ENCODE measurements at places on chromosomes 12 and 14. TPM values are rescaled to one million over a fixed set of nuclear protein-coding genes. Genes with fewer than 3 reads are reported as not detected.
A peak's percentile ranks its signal among the peaks of the same experiment; 100 is the strongest.

DNA sequence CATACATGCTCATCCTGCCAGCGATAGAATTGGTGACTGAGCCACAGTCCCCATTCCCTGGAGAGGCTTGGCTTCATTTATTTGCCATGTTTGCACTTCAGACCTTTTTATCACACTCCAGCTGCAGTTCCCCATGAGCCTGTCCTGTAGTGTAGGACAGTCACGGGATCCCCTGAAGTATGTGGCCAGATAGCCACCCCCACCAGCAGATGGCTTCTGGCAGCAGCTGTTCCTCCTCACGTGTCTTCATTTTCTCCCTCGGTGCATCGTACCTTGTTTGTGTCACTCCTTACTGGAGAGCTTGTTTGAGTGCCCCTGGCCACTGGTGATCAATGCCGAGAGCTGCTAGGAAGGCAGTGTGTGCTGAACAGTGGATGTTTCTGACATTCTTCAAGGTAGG is 40.2 kb downstream of the UBE3B start:
- no peaks in the 10 kb centered on the region for H3K36me3 ChIP-seq
- no peak overlapping the region for H3K4me3 ChIP-seq
- DNase-seq: no peak
- no peaks in the 10 kb centered on the region for H3K4me1 ChIP-seq

DNA sequence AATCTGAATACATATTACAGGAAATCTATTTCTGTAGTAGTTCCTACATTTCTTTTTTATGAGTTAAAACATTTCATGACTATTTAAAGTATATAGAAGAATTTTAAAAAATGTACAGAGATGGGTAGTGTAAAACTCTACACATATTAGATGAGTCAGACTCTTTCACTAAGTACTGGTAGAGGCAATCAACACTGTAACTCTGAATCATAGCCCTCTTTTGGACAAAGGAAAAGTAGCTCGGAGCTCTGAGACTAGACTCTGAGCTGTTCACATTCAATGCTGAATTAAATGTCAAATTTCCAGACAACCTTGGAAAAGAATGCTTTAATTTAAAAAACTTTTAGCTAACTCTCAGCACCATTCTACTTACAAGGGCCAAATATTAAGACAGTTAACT is 3.4 kb downstream of the PTCSC3 start:
- H3K27me3 ChIP-seq: no peaks in the 10 kb centered on the region
- no peak overlapping the region for H3K27ac ChIP-seq
- no peaks in the 10 kb centered on the region for H3K36me3 ChIP-seq
- peaks cover 15% of the 10 kb centered on the region for H3K4me1 ChIP-seq

TSPAN8 gene
- not detected for total RNA-seq

GRCh38 chr14:65531148-65531547 is 118.6 kb downstream of the FUT8 start:
- no peaks in the 10 kb centered on the region for H3K36me3 ChIP-seq
- H3K27ac ChIP-seq: no peak overlapping the region
- no peak for DNase-seq
- H3K4me3 ChIP-seq: no peak overlapping the region
- no peaks in the 10 kb centered on the region for H3K27me3 ChIP-seq

GRCh38 chr14:30907659-30908057 is 33.3 kb downstream of the COCH start:
- H3K4me1 ChIP-seq: no peaks in the 10 kb centered on the region
- no peak for DNase-seq
- no peaks in the 10 kb centered on the region for H3K27me3 ChIP-seq
- peaks cover 9% of the 10 kb centered on the region for H3K36me3 ChIP-seq
- H3K27ac ChIP-seq: no peak overlapping the region

- DNase-seq: no peak
- H3K27ac ChIP-seq: no peak overlapping the region
- no peaks in the 10 kb centered on the region for H3K27me3 ChIP-seq
Measured at GRCh38 chr12:11130999-11131398, 3.4 kb downstream of the TAS2R30 start.

- DNase-seq: no peak
- no peaks in the 10 kb centered on the region for H3K27me3 ChIP-seq
- H3K4me1 ChIP-seq: no peaks in the 10 kb centered on the region
Measured at GRCh38 chr14:73211251-73212040, 25.9 kb upstream of the PAPLN start.

PSMB5 gene
- total RNA-seq: 229 TPM

DNA sequence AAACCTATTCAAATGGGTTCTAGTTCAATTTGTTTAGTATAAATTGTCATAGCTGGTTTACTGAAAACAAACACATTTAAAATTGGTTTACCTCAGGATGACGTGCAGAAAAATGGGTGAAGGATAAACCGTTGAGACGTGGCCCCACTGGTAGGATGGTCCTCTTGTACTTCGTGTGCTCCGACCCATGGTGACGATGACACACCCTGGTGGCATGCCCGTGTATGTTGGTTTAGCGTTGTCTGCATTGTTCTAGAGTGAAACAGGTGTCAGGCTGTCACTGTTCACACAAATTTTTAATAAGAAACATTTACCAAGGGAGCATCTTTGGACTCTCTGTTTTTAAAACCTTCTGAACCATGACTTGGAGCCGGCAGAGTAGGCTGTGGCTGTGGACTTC is 8.3 kb downstream of the CALM1 start:
- peaks cover 19% of the 10 kb centered on the region for H3K4me1 ChIP-seq
- DNase-seq: no peak
- peaks cover 51% of the 10 kb centered on the region for H3K36me3 ChIP-seq
- H3K27ac ChIP-seq: no peak overlapping the region
- no peaks in the 10 kb centered on the region for H3K27me3 ChIP-seq

GRCh38 chr12:94595152-94595551 is 55.2 kb downstream of the TMCC3 start:
- no peak for DNase-seq
- H3K36me3 ChIP-seq: no peaks in the 10 kb centered on the region
- H3K4me3 ChIP-seq: no peak overlapping the region
- no peaks in the 10 kb centered on the region for H3K4me1 ChIP-seq

DNA sequence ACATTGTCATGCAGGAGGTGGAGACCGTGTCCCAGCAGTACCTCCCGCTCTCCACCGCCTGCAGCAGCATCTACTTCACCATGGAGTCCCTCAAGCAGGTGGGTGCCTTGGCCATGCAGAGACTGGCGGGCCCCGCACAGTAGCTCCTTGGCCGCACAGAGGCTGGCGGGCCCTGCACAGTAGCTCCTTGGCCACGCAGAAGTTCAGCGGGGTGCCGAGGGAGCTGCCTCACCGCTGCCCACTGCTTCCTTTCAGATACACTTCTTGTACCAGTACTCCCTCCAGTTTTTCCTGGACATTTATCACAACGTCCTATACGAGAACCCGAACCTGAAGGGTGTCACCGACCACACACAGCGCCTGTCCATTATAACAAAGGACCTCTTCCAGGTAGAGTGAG is 47.7 kb downstream of the HSP90AA1 start:
- H3K36me3 ChIP-seq: peaks cover 71% of the 10 kb centered on the region
- H3K27me3 ChIP-seq: no peaks in the 10 kb centered on the region
- H3K27ac ChIP-seq: no peak overlapping the region
- no peak for DNase-seq

RND1 gene
- 10.4 TPM for total RNA-seq

- no peak for DNase-seq
- H3K4me1 ChIP-seq: no peaks in the 10 kb centered on the region
- H3K27ac ChIP-seq: no peak overlapping the region
Measured at GRCh38 chr14:70901269-70901668, 6.0 kb upstream of the PCNX1 start.

KRT6A gene
- not detected for total RNA-seq

DNA sequence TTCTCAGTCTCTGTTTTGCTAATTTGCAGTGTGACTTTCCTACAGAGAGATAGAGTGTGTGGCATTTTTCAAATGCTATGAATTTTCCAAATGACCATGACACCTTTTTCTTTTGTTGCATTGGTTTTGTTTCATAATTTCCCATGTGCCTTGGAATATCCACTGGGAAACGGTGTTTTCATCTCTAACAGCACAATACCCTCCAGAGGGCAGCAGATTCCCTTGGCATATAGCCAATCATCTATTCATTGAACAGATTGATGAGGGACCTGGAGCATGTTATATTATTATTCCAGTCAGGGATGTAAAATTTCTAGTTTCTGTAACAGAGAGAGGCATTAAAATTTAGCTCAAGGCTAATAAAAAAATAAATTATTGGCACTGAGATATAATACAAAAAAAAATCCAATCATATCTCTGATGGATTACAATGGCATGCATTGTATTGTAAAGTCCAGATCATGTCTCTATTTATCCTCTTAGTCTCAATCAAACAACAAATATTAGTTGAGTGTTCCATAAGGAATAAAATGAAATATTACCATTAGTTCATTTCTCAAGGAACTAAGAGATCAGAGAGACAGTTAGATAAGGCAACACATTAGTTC is 29.6 kb upstream of the NTN4 start:
- H3K27me3 ChIP-seq: no peaks in the 10 kb centered on the region
- H3K4me1 ChIP-seq: no peaks in the 10 kb centered on the region
- H3K4me3 ChIP-seq: no peak overlapping the region
- no peaks in the 10 kb centered on the region for H3K36me3 ChIP-seq

DNA sequence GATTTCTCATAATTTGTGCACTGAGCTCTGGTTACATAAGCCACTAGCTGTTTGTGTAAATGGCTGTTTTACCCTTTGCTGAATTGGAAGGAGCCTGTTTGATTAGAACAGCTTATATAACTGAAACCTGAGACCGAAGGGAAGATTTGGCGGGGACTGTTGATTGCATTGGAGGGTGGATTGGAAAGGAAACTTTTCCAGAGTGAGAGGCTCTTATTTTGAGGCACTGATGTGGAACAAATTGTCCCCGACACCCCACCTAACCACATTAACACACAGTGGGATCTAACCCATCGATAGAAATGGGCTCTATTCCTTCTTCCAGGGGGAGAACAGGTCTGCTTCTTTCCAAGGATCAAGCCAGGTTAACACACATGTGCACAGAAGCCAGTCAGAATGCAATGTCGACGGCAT is 51.7 kb downstream of the TMEM30B start:
- no peak for DNase-seq
- no peaks in the 10 kb centered on the region for H3K36me3 ChIP-seq
- H3K27ac ChIP-seq: 0 out of 2 replicates have a peak overlapping the region, but pooled peaks have one; percentile 59

- H3K27ac ChIP-seq: no peak overlapping the region
- H3K36me3 ChIP-seq: no peaks in the 10 kb centered on the region
- no peak for DNase-seq
Measured at GRCh38 chr12:42323856-42324255, 2.0 kb downstream of the ZCRB1 start.

- H3K4me3 ChIP-seq: no peak overlapping the region
- no peaks in the 10 kb centered on the region for H3K36me3 ChIP-seq
- no peak overlapping the region for H3K27ac ChIP-seq
- H3K4me1 ChIP-seq: no peaks in the 10 kb centered on the region
- no peaks in the 10 kb centered on the region for H3K27me3 ChIP-seq
- no peak for DNase-seq
Measured at GRCh38 chr12:80659512-80660063, 47.8 kb upstream of the MYF6 start.

DNA sequence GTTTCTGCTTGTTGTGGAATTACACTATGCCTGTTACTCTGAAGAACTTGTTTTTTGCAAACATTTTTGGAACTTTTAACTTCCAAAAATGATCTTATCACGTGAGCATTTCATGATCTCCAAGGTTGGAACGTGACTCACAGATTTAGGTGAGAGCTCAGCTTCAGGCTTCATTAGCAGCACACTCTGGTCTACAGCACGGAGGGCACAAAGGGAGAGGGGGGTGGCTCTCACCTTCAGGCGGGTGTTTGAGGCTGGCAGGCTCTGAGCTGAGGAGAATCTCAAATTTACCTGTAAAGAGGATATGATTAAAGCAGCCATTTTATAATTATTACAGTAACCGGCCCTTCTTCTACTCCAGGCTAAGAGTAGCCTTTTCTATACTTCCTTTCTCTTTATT is 45.3 kb upstream of the PZP start:
- no peak for DNase-seq
- H3K27ac ChIP-seq: no peak overlapping the region
- H3K4me1 ChIP-seq: peaks cover 9% of the 10 kb centered on the region
- no peak overlapping the region for H3K4me3 ChIP-seq
- no peaks in the 10 kb centered on the region for H3K36me3 ChIP-seq

LPCAT3 gene
- 45.3 TPM for total RNA-seq

GRCh38 chr12:54216797-54217661 is 28.2 kb upstream of the SMUG1 start:
- peaks cover 28% of the 10 kb centered on the region for H3K4me1 ChIP-seq
- H3K36me3 ChIP-seq: no peaks in the 10 kb centered on the region
- H3K4me3 ChIP-seq: peak overlapping the region; percentile 64

GRCh38 chr12:69355363-69356028 is 4.0 kb upstream of the YEATS4 start:
- H3K36me3 ChIP-seq: no peaks in the 10 kb centered on the region
- no peak overlapping the region for H3K27ac ChIP-seq
- H3K27me3 ChIP-seq: no peaks in the 10 kb centered on the region
- no peak overlapping the region for H3K4me3 ChIP-seq
- H3K4me1 ChIP-seq: no peaks in the 10 kb centered on the region

- no peaks in the 10 kb centered on the region for H3K27me3 ChIP-seq
- H3K4me1 ChIP-seq: no peaks in the 10 kb centered on the region
- H3K27ac ChIP-seq: no peak overlapping the region
Measured at GRCh38 chr14:51328772-51329353, 88.8 kb downstream of the TMX1 start.

DNA sequence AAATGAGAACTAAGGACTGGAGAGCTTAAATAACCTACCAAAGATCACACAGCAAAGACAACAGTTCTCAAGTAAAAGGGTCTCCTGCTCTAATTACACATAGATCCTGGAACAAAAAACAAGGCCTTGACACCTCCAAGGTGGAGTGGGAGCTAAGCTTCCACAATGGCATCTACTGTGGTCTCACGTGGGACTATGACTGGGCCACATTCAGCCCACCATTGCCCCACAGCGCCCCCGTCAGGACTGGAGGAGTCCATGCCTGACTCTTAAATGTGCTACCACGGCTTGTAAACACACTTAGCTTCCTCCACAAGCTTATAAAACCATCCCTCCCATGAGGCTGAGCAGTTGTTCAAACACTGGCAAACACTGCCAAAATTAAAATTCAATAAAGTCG is 88.5 kb downstream of the GCH1 start:
- H3K4me1 ChIP-seq: no peaks in the 10 kb centered on the region
- no peaks in the 10 kb centered on the region for H3K36me3 ChIP-seq
- H3K27me3 ChIP-seq: no peaks in the 10 kb centered on the region
- peak; percentile 73 for DNase-seq
- no peak overlapping the region for H3K4me3 ChIP-seq

- no peak overlapping the region for H3K4me3 ChIP-seq
- no peaks in the 10 kb centered on the region for H3K36me3 ChIP-seq
- H3K27ac ChIP-seq: no peak overlapping the region
- no peak for DNase-seq
- H3K4me1 ChIP-seq: no peaks in the 10 kb centered on the region
Measured at GRCh38 chr14:44316647-44317440, 190.2 kb downstream of the FSCB start.

All from GM23338 (cell line).